M059J (cell line): ENCODE measurements at places on chromosomes 1 and 21. TPM values are rescaled to one million over a fixed set of nuclear protein-coding genes. Genes with fewer than 3 reads are reported as not detected.

The AKIRIN1 gene
- 57.2 and 66.6 TPM in 2 replicates for total RNA-seq

The KRTAP19-6 gene
- not detected in 2 replicates for total RNA-seq

- DNase-seq: no peak
Measured at GRCh38 chr1:94349853-94350252, 68.3 kb upstream of the ABCD3 start.

GRCh38 chr1:212752252-212752933, 39.2 kb downstream of the NSL1 start:
- peak; percentile 28 for DNase-seq

- DNase-seq: peak; percentile 52
Measured at GRCh38 chr1:65147424-65148177, 402 bp upstream of the AK4 start.

DNA sequence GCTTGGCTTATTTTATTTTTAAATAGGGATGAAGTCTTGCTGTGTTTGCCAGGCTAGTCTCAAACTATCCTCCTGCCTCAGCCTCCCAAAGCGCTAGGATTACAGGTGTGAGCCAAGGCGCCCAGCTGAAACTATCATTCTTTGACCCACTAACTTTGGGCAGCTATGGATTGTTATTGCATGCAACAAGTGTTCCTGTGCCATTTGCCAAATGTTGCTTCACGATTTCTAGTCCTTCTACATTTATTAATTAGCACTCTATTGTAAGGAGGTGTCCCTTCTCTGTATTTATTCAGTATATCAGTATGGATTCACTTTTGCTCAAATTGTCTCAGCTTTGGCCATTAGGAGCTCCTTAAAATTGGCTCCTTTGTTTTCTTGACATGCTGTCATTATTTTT, 36.4 kb downstream of the YTHDF2 start:
- no peak for DNase-seq

DNA sequence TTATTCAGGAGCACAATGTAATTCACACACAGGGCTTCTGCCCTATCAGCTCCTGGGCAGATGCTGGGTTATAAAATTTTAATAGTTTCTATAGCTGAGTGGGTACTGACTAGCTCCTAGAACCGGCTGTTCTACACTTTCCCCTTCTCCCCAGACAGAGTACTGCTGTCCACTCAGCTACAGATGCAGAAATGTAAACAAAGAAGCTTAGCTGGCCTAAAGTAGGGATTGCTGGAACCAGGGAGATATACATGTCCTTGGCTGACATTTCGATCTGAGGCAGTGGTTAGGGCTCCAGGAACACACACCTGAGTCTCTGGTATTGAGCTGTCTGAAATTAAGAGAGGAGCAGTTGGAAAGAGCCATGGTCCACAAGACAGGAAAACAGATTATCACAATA, 211.5 kb upstream of the USP24 start:
- no peak for DNase-seq

GRCh38 chr1:225845571-225846259, 35.8 kb downstream of the EPHX1 start:
- peak; percentile 76 for DNase-seq

DNA sequence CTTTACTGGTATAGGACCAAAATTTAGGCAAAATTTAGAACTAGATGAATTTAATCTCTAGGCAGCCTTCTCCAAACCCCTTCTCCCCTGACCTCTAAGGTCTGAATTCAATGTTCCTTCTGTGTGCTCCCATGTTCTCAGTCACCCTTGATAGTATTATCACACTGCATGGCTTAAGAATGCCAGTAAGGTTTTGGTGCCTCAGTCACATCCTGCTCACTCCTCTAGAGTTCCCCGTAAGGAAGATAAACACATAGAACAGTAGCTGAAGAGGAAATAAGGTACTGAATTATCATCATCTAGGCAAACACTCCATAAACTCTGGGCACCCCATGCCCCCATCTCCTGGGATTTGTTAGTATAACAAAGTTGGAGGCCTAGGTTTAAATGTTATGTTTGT, 18.2 kb downstream of the PRRX1 start:
- DNase-seq: no peak
